ENCODE measurements at places on chromosomes 7 and 10.

DNA sequence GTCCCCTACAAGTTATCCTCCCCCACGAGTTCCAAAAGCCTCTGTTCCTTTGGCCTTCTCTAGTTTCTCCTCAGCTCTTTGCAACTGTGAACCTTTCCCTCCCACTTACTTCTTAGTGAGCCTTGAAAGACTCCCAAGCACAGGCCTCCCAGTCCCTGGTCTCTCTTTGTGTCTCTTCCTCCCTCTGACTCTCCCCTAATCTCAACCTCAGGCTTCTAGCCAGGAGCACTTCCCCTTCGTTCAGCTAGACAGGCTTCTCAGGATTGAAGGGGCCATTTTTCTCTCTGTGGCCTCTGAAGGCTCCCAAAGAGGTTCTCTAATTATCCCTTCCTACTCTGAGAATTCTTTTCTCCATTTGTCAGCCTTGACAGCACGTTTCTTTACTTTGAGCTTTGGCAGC lies 50.2 kb upstream of the PHYHIPL start:
- no peak for DNase-seq

DNA sequence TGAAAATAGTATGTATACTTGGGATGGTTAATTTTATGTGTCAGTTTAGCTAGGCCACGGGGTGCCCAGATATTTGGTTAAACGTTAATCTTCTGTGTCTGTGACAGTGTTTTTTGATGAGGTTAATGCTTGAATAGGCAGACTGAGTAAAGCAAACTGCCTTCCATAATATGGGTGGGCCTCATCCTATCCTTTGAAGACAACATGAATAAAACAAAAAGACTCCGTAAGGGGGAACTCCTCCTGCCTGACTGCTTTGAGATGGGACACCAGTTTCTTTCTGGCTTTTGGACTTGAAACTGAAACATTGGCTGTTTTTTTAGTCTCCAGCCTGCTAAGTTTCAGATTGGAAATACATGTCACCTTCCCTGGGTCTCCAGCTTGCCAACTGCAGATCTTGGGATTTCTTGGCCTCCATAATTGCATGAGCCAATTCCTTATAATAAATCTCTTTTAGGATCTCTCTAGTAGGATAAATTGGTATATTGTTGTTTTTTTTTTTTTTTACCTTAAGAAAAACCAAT lies 59.9 kb upstream of the GLCCI1 start:
- DNase-seq = no peak

- DNase-seq = no peak
Observed at GRCh38 chr10:11208908-11209829, 191.5 kb downstream of the CELF2 start.

DNA sequence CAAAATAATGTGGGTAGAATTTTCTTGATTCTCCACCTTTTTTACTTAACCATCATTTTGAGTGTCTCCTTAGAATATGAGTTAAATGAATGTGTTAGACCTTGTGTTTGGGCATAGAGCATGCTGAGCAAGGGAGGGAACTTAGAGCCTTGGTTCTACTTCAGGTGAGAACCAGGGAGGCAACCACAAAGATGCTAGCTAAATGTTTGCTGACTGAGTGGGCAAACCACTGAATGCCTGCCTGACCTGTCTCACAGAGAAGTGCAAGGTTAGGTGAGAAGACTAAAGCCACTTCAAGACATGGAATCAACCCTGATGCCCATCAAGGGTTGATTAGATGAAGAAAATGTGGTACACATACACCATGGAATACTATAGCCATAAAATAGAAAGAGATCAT lies 242.6 kb upstream of the ZNF32 start:
- no peak for DNase-seq

GRCh38 chr10:30055226-30055662 lies 4.1 kb downstream of the JCAD start:
- no peak for DNase-seq

GRCh38 chr10:101559596-101560297 lies 28.3 kb downstream of the POLL start:
- DNase-seq = no peak

DNA sequence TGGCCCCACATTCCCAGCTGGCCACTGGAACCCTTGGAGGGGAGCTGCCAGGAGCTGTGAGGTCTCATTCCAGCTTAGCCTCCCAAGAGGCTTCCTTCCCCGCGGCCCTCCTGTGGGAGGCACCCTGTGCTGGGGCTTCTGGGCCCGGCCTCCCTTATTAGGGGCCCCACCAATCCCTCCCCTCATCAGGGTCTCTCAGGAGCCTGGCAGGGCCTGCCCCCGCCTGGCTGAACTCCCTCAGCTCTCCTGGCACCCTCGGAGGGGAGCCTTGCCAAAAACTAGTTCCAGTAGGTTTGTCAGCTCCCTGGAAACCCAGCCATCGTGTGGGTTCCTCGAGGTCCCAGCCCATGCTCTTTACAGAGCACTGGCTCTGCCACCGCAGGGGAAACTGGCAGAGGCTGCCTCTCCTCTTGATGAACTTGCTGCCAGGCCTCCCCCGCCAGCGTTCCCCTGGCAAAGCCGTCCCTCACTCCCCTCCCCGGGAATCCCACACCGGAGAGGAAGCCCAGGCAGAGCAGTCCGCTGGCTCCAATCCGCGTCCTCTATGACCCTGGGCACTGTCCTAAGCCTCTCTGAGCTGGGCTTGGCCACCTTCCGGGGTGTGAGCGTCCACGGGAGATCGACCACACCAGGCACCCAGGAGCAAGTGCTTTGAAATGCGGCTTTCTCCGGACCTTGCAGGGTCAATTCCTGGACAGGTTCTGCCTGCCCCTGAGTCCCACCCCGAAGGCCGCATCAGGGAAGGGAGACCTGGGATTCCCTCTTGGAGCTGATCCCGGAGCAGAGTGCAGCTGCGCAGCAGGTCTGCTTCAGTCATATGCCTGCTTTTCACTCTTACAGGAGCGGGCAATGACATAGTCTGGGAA lies 139.8 kb downstream of the ARHGAP22 start:
- DNase-seq = no peak

DNA sequence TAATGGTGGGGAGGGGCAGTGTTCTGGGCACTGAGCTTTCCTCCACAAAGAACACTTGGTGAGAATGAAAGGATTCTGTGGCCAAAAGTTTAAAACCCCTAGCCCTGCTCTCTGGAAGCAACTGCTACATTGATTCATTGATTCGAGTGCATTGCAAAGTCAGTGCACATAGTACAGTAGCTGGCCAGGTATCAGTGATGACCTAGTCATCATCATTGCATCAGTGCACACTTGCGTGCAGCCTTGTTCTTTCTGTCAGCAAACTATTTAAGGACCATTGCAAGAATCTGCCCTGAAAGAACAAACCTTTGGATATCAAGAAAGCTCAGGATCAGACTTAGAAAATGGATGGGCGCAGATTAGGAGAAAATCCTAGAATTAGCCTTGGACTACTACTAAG lies 47.4 kb downstream of the CUL1 start:
- no peak for DNase-seq

- no peak for DNase-seq
Observed at GRCh38 chr7:71480791-71481190, 348.8 kb downstream of the GALNT17 start.

DNA sequence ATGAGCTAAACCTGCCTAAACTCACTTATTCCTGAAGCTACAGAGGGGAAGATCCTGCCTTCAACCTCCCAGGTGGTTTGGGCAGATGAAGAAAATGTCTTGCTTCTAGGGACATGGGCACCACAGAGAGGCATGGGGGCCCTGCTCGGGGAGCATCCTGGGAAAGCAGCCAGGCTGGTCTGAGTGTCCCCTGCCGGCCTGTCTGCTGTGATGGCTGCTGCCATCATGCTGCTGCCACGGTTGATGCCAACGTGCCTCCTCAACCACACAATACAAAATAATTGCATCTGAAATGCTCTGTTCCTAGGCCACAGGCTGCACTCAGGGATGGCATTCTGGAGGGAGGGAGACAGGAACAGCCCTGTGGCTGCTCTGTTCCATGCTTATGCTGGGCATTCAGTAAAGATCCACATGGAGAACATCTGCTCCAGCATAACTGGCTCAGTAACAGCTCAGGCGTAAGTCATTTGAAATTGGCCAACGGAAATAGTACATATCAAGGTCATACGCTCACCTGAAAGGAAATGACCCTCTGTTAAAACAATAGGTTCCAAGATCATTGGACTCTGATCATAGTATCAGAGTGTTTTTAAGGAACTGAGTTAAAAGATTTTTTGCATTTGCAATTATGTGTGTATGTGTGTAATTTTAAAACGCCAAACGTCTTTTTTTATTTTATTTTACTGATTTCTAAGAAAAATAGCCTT lies 299.0 kb downstream of the TNS3 start:
- no peak for DNase-seq

GRCh38 chr7:123367484-123368122 lies 166.8 kb downstream of the IQUB start:
- no peak for DNase-seq

DNA sequence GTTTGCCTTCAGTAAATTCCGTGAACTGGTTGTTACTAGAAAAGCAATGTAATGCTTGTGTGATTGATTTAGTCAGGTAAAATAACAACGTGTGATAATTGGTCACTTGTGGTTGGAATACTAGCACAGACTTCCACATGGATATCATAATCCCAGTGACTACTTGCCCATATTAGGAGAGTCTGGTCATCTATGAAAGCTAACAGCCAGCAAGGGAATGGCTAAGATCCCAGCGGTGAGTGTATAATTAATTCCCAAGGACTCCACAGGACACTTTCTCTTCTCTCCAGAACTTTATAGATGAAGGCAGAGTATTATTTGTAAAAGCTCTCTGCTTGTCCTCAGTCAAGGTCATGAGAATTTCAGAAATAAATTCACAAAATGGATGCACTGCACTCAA lies 662.6 kb upstream of the TEX47 start:
- no peak for DNase-seq

DNA sequence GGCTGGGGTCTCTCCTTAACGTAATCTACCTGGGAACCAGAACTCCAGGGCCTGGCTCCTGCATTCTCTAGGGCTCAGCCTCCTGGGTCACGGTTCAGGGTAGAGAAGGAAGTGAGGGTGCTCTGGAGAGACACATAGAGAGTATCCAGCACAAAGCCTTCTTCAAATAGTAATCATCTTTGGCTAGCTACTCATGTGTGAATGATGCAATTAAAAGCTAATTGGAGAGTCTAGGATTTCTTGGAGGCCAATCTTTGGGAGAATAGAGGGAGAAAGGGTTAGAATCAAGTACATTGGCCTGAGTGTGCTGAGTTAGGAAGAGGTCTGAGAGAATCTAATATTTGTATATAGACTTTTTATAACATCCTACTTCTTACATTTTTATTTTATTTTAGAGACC lies 24.0 kb upstream of the MALRD1 start:
- DNase-seq = no peak

- DNase-seq = no peak
Observed at GRCh38 chr7:22331704-22332103, 25.2 kb downstream of the RAPGEF5 start.

DNA sequence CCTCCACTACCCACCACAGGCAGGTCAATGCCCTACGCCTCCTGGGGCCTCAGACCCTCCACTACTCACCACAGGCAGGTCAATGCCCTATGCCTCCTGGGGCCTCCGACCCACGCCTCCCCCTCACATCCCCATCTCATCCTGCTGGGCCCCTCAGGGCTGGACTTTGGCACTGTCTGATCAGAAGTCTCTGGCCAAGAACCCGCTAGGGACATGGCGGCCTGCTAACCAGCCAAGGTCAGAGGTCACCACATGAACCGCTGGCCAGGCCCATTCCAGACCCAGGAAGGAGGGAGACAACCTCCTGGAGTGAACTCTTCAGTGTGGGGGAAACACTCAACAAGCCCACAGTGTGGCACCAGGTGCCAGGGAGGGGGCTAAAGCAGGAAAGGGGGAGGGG lies 55.8 kb downstream of the STK32C start:
- DNase-seq = no peak

DNA sequence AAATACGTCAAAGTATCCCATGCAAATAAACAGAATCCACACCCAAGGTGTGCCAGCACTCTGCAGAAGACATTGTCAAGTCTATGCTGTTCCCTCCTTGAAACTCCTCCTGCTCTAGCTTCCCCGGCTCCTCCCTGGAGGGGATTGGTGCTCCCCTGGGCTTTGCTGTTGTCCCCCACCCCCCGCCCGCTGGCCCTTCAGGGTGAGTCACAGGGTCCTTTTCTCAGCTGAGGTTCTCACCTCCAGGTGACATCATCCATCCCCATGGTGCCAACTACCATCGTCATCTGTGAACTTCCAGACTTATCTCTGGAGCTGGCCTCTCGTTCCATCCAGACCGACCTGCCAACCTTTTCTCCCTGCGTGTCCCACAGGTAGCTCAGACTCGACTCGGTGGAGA lies 77.0 kb downstream of the ITIH5 start:
- no peak for DNase-seq

DNA sequence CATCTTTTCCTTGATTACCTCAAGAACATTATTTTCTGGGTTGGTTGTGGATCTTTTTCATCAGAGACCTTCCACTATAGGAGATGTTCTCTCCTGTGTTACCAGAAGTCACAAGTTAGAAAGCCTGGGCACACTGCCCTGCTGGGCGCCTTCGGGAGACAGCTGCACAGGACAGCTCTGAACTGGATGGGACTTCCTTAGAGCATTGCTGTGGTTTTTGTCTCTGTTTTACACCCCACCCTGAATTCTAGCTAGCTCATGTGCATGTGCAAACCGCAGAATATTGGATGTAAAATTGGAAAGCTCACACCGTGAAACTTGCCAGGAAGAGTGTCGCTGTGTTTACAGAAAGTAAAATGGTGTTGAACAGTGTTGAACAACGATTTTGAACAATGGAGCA lies 54.4 kb upstream of the SEC61G start:
- no peak for DNase-seq

- no peak for DNase-seq
Observed at GRCh38 chr7:72279203-72279602, 132.9 kb downstream of the CALN1 start.

DNA sequence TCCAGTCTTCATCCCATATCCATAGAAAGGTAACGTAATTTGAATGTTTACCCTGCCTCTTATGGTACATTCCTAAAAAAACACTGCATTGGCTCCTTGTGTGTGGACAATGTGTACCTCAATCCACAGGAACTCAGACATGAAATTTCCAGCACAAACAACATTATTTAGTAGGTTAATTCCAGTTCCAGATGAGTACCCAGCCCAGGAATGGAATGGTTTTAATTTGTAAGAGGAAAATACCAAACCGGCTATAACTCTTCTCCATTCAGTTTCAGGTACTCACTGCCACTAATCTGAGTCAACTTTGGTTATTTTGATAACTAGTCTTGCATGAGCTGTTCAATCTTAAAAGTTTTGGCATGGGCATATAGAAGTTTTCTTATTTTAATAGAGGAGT lies 39.0 kb downstream of the TFPI2 start:
- DNase-seq = no peak

- DNase-seq = no peak
Observed at GRCh38 chr7:26633557-26633956, 230.8 kb downstream of the SKAP2 start.
